ENCODE measurements at places on chromosomes 13 and 19. TPM values are rescaled to one million over a fixed set of nuclear protein-coding genes. Genes with fewer than 3 reads are reported as not detected.

GRCh38 chr13:51311957-51312520 is 27.5 kb upstream of the SERPINE3 start:
- no peak for DNase-seq

DNA sequence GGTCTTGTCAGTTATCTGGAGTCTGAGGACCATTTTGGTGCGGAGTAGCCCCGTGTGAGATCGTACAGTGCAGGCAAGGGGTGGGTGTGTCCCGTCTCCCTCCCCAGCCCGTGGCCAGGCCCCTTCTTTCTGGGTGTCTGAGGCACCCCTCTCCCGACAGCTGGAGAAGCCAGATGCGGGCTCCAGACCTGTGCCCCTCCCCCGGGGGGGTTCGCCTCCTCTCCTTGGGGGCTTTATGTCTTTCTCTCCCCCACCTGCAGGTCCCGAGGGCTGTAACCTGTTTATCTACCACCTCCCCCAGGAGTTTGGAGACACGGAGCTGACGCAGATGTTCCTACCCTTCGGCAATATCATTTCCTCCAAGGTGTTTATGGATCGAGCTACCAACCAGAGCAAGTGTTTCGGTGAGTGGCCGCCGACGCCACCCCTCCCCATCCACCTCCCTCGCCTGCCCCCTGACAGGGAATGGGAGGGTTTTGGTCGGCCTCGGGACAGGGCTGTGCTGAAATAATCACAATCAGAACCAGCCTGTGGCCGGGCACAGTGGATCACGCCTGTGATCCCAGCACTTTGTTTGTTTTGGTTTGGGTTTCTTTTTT is 65.6 kb downstream of the CELF5 start:
- no peak for DNase-seq

GRCh38 chr13:95862408-95862807 is 185.5 kb downstream of the DNAJC3 start:
- no peak for DNase-seq

DNA sequence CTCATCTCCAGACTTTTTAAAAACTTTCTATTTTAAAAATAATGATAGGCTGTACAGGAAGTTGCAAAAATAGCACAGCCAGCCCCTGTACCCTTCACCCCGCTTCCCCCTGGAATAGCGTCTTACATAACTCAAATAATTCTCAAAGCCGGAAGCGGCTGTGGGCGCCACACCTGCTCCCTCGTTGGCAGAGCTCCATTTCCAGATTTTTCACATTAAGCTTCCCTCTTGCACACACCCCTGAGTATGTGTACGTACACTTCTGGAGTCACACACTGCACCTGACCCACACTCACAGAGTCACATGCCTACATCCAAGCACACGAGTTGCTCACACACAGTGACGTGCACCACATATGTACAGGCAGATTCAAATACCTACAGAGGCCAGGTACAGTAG is 24.9 kb upstream of the DPP9 start:
- DNase-seq: no peak

The LILRB1 gene
- total RNA-seq: 1.6 TPM

GRCh38 chr13:35643625-35644024 is 167.1 kb upstream of the MAB21L1 start:
- DNase-seq: no peak

The PRTN3 gene
- total RNA-seq: not detected

DNA sequence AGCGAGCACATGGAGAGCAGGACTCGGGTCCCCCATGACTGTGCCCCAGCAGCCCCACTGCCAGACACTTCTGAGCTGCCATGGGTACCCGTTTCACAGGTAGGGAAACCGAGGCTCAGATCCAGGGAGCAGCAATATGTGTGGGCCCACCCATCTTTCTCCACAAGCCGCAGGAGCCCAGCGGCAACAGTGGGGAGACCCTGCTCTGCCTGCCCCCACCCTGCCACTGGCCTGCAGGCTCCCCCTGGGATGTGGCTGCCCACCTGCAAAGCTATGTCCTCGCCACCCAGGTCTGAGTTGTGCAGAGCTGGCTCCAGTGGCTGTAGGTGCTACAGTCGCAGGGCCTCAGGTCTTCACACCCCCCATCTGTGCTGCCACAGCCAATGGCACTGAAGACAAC is 50.6 kb upstream of the C1QTNF9B start:
- no peak for DNase-seq

The SGCG gene
- not detected for total RNA-seq

The KIR2DL3 gene
- total RNA-seq: not detected

The S1PR2 gene
- 9.4 TPM for total RNA-seq

The HMGB1 gene
- total RNA-seq: 331 TPM

DNA sequence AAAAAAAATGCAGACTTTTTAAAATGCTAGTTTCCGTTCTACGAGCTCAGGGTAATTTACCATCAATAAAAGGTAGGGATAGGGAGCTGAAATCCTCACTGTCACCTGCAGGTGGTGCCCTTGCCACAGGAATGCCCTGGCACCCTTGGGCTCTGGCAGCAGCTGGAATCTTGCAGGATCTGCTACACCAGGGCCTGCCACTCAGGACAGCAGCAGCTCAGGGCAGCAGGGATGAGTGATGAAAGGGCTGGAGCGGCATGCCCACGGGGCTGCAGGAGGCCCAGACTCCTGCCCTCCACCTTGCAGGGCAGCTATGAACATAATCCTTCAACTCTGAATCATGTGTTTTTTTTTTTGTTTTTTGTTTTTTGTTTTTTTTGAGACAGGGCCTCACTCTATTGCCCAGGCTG is 54.0 kb downstream of the GNG7 start:
- DNase-seq: peak; percentile 68

The ETV2 gene
- total RNA-seq: 1.3 TPM

The GRK1 gene
- not detected for total RNA-seq

DNA sequence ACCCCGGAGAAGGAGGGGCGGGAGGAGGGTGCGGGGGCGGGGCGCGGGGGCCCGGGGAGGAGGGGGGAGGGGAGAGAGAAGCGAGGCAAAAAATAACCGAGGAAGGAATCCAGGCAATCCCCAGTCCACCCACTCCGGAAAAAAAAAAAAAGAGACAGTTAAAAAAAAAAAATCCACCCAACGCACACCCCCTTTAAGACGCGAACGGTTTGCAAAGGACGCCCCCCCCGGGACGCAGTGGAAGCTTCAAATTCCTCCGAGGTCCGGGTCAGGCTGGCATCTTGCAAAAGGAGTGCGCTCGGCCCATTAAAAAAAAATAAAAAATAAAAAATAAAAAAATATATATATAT is at the start of gene CACNA1A:
Gene CACNA1A, minus strand, starts transcription at position 9 of the 350 bp plus-strand sequence. CDS start 255 bp downstream, outside the sequence.
- no peak for DNase-seq

GRCh38 chr19:46766569-46767317 is 20.5 kb upstream of the STRN4 start:
- DNase-seq: peak; percentile 62

DNA sequence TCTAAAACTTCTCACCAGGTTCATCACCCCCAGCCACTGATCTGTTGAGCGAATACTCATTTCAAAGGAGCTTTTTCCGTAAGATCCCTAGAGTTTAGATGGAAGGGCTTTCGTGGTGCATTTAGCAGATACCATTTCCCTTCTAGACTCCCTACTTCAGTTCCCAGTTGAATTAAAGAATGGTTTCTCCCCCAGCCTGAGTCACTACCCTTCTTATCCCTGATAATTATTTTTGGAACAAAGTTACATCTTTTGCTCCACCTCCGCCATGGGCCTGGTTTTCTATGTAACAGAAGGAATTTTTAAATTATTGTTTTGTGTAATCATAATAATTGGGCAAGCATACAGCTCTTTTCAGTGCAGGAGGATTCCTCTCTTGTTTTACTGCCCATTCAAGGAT is 22.0 kb downstream of the USPL1 start:
- DNase-seq: no peak

DNA sequence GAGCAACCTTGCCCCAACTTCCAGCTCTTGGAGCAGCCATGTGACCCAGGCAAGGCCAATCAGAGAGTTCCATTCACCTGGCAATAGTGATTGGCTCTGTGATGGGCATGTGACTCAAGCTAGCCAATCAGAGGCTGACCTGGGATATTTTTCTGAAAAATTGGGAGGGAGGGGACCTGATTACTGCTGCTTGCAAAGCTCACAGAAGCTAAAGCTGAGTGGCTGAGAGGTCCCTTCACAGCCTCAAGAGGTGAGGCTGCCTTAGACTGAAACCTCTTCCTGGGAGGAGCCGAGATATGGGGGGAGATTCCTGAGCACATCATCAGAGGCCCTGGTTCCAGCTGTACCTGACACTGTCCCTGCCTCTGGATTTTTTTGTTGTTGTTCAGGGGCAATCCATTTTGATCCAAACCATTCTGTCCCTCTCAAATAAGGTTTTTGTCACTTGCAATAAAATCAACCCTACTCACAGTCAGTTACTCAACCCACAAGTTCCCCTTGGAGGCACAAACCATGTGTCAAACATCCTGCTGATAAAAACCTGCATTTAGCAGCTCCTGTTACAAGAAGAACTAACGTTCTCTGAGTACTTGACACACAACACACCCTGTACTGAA is 4.8 kb downstream of the CIB3 start:
- no peak for DNase-seq

The SH2D3A gene
- 64.3 TPM for total RNA-seq

- DNase-seq: no peak
These were observed 18.9 kb upstream of the SLC35E1 start for GRCh38 chr19:16590876-16591802.

GRCh38 chr19:49808711-49809159 is 4.4 kb downstream of the FUZ start:
- DNase-seq: peak; percentile 94

The ZNF577 gene
- 18.5 TPM for total RNA-seq

DNA sequence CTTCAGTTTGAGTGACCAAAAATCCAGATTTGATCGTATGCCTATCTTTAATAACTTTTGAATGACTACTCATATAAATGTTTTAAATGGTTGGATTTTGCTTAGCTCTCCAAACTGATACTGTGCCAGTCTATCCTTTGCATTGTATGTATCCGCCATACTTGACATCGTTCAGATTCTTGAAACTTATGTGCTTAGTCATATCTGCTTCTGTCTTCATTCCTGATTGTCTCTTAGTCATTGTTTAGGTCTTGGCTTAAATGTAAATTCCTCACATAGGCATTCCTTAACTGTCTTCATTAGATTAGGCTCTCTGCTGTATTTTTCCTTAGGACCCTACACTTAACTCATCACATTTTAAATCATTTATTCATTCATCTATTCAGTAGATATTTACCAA is 126.0 kb downstream of the PCCA start:
- DNase-seq: no peak
